RCC 7860 (cell line): ENCODE measurements at places on chromosomes 12 and 14.
A peak's percentile ranks its signal among the peaks of the same experiment; 100 is the strongest.

GRCh38 chr12:101490286-101490920 is 15.3 kb downstream of the SPIC start:
- no peak for DNase-seq

DNA sequence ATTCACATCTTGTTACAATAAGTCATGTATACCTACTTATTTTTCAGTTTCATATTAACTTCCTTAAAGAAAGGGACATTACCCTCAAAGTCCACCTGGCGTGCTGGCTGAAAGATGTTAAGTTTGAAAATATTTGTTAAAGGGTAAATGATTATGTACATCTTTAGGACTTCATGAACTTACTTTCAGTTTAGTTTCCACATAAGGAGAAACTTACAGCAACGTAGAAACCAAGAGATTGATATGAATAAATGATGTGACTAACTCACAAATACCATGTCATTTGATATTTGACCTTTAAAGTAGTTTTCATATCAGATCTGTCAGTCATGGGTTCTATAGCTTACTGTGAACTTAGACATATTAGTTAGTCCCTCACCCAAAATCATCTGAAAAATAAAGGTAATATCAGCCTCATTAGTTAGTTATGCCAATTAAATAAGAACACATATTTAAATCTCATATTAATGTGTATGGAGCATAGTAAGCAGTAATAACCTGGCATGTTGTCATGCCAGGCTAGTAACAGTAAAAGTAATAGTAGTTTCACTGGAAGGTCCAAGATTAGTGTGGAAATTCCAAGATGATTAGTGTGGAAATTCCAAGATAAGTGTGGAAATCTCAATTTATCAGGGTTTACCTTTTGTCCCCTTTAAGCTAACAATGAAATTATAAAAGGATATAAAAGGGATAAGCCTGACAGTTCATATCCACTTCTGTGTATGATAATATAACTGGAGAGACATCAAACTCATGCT is 1.9 kb upstream of the CLEC2D start:
- DNase-seq, result no peak

GRCh38 chr12:75489613-75490210 is 9.2 kb downstream of the GLIPR1 start:
- DNase-seq, result peak; percentile 62

- no peak for DNase-seq
Measured at GRCh38 chr14:100446572-100446971, 123.4 kb downstream of the SLC25A47 start.

DNA sequence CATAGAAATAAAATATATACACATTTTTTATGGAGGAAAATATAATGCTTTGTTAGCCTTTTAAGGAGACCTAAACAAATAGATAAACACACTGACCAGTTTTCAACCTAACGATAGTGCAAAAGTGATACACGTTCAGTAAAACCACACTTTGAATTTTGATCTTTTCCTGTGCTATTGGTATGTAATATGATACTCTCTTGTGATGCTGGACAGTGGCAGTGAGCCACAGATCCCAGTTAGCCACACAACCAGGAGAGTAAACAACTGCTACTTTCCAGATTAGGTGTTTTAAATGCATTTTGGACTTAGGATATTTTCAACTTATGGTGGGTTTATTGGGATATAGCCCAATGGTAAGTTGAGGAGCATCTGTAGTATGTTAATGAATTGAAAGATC is 243.1 kb downstream of the ERC1 start:
- no peak for DNase-seq

GRCh38 chr14:98593361-98593761 is 678.6 kb downstream of the BCL11B start:
- DNase-seq, result no peak

GRCh38 chr14:102750376-102750775 is 26.9 kb upstream of the TRAF3 start:
- no peak for DNase-seq

DNA sequence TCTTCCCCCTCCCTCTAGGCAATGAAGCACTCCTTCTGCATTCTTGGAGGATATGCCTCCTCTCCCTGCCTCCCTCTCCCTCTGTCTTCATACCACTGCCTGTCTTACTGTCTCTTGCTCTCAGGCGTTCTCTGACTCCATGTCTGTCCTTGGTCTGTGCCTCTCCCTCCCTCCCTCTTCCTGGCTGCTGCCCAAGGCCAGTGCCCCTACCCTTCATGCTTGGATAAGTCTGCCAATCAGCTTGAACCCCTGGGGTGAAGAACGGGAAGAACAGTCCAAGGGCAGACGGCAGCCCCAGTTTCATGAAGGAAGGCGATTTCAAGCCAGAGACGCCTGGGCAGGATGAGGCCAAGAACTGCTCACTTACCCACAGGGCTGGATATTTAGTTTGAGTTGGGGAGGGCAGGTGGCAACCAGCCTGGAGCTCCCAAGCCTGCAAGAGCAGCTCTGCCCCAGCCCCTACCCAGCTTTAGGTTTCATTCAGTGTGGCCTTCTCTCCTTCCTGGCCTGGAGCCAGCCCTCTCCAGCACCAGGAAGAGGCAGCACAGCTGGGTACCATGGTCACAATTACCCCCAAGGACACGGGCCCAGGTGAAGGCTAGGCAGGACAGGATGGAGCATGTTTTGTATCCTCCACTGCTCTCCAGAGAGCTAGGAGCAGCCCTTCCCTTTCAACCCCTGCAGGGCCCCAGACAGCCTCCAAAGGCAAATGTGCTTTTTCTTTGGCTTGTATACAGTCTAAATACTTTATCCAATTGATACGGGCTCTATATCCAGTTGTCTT is 35.8 kb upstream of the LTBP2 start:
- DNase-seq, result peak; percentile 26

- no peak for DNase-seq
Measured at GRCh38 chr12:55777856-55778255, 34.9 kb downstream of the GDF11 start.
